NCI-H1436 (cell line): ENCODE measurements at places on chromosomes 3 and 15.
A peak's percentile ranks its signal among the peaks of the same experiment; 100 is the strongest.

DNA sequence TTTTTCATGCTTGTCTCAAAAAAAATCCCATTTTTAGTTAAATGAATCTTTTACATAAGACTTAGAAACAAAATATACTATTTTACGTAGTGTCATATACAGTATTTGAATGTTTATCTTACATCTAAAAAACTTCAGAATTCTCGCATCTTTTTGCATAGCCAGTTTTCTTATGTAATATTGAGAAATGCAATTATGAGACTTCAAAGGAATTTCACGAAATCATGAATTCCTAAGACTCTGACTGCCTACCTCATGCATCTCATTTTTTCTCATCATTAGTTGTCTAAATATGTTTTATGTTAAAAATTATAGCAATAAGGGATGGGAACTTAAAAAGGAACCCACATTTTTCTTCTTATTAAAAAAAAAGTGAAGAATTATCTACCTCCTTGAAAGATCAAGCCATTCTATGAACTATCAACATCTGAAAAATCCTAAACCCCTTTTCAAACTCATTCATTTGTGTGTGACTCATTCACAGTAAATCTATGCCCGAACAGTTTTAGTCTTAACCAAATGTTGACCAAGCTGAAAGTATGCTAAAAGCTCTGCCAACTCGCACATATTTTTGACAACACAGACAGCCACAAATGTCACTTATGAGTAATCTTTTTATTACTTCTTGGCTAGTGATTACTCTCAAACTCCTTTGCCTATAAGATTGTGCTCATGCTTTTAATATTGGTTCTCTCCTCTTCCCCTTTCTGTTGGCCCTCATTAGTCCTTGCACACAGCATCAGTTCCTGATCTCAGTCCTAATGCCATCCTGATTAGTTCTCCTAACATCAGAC, 115.9 kb downstream of the DCLK3 start:
- no peak for DNase-seq

- DNase-seq: no peak
Measured at GRCh38 chr15:88449581-88449980, 17.6 kb downstream of the MRPL46 start.

DNA sequence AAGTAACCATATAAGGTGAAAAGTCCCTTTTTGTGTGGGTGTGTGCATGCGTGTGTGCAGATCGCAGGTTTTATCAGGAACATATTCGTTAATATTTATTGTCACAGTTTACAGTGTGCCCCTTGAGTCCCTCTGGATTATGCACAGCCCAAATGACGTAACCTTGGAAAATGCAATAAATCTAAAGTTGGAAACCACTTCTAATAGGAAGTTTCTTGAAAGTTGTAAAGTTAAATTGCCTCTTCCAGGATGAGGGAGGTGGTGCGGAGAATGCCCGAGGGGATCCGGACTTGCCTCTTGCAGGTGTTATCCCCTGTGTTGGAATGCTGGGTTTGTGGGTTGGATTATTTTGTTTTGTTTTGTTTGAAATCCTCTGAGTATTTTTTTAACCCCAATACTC, 143.3 kb downstream of the CMSS1 start:
- DNase-seq: no peak

DNA sequence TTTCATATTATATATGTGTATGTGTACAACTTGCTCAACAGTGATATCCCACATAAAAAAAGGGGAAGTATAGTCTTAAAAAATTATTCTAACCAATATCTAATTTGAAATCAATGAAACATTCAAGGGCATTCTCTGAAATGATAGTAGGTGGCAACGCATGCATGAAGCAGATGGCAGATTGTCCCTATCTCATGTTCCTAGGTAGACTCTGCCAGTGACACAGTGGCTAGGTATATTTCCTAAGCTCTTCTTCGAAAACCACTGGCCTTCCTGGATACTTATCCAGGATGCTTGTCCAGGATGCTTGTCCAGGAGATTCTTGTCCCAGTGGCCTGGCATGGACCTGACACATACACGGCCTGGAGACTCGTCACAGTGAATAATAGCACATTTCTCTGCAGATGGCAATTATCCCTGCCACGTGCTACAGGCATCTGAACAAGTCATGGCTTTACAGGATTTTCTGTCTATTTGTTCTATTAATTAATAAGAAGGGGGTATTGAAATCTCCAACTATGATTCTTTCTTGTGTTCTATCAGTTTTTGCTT, 54.9 kb downstream of the OCA2 start:
- no peak for DNase-seq

- DNase-seq: peak; percentile 79
Measured at GRCh38 chr3:116423374-116423773, 21.9 kb downstream of the LSAMP start.

DNA sequence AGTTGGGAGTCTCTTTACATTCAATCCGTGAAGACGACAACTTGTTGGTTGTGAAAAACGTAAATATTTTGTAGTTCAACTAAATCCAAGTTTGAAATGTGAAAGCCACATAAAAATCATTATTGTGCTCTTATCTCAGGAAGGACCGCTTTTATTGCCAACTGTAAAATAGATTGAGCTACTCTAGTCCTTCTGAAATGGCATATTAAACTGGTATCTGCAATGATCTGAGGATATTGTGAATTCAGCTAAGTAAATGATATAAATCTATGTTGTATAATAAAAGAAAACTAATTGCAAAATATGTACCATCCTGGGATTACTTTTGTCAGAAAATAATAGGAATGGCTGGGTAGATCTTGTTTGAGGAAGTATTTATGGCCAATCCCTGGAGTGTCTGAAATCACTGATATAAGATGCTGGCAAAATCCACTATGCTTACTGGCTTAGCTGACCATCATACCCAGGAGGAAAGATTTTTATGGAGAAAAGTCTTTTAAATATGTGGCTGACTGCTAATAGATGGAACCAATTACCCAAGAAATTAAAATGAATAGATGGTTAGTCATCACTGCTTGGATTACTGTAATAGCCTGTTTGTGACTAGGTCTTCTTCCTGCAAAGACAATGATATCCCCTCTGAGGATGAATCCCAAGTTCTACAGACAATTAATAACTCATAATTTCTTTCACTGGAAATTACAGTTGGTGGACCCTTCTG, 191.8 kb downstream of the SEMA6D start:
- DNase-seq: no peak

GRCh38 chr3:108334701-108335100, 38.4 kb downstream of the HHLA2 start:
- DNase-seq: no peak

GRCh38 chr3:36919439-36920160, 25.3 kb downstream of the TRANK1 start:
- DNase-seq: no peak

- DNase-seq: no peak
Measured at GRCh38 chr3:145013931-145014330, 1042.3 kb downstream of the DIPK2A start.
